Neural progenitor cell (in vitro differentiated cells): ENCODE measurements at places on chromosomes 6 and 20. TPM values are rescaled to one million over a fixed set of nuclear protein-coding genes. Genes with fewer than 3 reads are reported as not detected.

The TEAD3 gene
- total RNA-seq = 9.7 and 23.5 TPM in 2 replicates

The CDH26 gene
- total RNA-seq = 0.09 TPM in 1 of 2 replicates, not detected in the other

DNA sequence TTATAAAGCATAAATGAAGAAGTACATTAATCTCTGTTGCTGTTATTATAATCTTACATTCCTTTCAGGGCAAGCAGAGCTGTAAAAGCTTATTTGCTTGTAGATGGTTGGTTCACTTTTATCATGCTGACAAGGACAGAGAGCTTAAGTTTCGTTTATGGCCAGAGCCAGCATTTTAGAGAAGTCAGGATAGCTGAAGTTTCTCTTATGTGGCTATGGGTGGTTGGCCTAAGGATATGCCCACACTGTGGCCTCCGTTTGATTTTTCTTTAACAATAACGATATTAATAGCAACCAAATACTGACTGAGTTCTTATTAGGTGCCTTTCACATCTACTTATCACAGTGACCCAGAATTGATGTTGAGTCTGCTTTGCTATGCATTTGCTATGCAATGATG, 78.5 kb downstream of the FARS2 start:
- DNase-seq = no peak

GRCh38 chr20:1637755-1638154, 17.9 kb upstream of the SIRPB1 start:
- no peak for DNase-seq

DNA sequence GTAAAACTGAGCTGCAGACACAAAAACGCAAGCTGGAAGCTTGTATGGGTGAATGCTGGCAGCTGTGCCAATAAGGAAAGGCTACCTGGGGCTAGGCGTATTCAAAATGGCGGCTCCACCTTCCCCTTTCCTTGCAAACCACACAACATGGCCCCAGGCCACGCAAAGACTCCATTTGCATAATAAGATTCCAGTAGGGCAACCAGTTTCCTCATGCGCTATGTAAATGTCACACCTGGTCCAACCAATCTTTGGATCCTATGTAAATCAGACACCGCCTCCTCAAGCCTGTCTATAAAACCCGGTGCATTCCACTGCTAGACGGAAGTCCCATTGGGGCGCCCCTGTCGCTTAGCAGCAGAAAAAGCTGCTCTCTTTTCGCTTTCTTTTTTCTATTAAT, 505.9 kb upstream of the BTBD3 start:
- peak; percentile 69 for DNase-seq

DNA sequence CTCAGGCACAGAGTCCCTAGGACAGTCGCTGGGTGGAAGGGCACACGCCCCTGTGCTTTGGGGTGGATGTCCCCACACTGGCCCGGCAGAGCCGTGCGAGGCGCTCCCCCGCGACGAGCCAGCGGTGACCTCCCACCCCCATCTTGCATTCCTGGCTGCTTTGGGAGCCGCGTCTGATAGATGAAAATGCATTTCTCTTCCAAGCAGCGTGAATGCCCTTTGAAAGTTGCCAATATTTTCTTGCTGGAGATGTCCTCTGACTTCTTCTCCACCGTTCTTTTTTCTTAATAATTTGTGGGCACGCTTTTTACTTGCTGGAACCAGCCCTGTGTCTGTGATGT, 29.9 kb downstream of the COL20A1 start:
- no peak for DNase-seq

The DEFB125 gene
- not detected in 2 replicates for total RNA-seq

- no peak for DNase-seq
Measured at GRCh38 chr6:158122048-158122447, 46.0 kb downstream of the SERAC1 start.

DNA sequence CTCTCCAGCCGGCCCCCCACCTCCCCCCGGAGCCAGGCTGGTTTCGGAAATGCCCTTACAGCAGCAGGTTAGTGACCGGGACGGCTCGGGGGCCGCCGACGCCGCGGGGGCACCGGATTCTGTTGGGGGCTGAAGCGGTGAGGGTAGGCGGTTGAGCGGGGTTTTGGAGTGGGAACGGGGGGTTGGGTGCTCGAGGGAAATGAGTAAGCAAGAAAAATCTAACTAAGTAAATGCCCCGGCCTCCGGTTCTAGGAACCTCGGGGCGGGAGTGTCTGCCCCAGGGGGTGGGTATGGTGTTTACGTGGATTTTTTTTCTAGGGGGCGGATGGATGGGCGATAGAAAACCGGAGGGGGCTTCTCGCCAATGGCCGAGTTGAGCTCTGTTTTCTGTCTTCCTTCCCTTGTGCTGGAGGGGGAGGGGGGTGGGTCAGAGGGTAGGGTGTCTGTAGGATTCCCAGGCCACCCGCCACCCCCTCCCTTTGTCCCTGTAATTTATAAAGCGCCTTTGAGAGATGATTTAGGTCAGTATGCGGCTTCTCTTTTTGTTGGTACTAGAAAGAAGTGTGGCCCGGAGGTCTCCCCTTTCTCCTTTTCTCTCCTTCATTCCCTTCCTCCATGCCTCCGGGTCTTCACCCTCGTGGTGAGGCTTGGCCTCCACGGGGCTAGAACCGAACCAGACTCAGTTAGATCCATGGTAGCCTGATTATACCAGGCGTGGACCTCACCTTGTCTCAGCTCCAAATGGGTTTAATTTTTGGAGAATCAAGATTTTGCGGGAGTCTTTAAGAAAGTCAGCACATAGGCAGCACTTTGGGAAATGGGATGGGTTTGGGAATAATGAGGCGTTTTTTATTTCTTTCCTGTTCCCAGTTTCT, 2.3 kb downstream of the E2F3 start:
- DNase-seq = peak; percentile 73

GRCh38 chr6:121826156-121826810, 390.8 kb downstream of the GJA1 start:
- DNase-seq = no peak
